ENCODE measurements at places on chromosomes 4 and X.

- DNase-seq = no peak
Observed at GRCh38 chr4:151144329-151145072, 45.1 kb downstream of the RPS3A start.

GRCh38 chrX:147850875-147851274 is 60.8 kb upstream of the FMR1 start:
- no peak for DNase-seq

DNA sequence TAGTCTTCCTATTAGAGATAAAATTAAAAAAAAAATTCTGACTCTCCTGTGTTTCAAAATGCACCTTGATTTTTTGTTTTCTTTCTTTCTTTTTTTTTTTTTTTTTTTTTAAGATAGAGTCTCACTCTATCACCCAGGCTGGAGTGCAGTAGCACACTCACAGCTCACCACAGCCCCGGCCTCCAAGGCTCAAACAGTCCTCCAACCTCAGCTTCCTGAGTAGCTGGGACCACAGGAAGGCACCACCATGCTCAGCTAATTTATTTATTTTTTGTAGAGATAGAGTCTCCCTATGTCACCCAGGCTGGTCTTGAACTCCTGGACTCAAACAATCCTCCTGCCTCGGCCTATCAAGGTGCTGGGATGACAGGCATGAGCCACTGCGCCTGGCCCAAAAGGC is 41.1 kb upstream of the TMEM184C start:
- no peak for DNase-seq

DNA sequence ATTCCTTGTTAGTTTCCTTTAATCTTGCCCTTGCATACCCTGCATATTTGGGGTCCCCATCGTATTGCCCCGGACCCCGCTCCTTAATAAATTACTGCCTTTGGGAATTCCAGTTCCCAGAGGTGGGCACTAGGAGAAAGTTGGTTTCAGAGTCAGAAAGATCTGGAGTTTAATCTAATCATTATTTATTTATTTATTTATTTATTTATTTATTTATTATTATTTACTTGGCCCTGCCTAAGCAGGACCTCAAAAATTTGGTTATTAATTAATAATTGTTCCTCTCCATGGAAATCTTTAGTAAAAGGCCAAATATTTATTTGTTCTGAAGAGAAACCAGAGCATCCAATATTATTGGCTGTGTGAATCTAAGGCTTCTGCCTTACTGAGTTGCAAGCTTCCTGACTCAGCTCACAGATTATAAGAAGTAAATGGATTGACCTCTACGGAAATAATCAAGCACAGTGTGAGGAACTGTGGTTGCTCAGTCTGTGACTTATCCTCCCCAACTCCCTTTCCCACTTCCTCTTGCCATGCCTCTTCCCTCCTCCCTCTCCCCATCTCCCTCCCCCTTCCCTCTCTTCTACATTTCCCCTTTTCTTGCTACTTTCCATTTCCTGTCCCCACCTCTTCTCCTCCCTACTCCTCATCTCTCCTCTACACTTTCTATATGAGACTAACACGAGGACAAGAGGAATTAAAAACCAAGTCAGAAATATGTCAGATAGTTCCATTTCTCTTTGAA is 61.5 kb upstream of the AP1S2 start:
- DNase-seq = peak; percentile 86

- DNase-seq = no peak
Observed at GRCh38 chr4:76610751-76611547, 175.9 kb downstream of the SHROOM3 start.

- DNase-seq = no peak
Observed at GRCh38 chrX:11064851-11065600, 46.1 kb upstream of the HCCS start.

DNA sequence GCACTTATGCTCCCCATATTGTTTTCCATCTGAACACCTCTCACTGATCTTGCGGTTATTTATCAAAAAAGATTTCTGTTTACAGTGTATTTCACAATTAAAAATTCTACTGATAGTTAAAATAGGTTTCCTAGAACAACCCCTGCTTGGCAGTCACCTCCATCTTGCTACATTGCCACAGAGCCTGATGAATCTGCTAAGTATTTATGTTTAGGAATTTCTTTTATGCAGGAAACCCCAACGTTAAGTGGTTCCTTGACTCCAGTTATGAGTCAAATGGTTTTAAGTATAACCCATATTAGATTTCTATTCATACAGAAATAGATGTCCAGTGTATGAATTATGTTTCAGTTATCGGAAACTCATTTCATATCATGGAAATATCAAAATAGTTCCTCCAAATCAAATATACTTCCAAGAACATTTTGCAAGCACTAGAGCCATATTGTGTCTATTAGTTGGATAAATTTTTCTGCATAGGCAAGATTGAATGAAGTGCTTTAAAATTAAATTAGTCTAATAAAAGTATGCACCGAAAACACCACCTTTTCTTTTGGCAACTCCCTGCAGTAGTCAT is 20.6 kb downstream of the GALNT7 start:
- DNase-seq = no peak

DNA sequence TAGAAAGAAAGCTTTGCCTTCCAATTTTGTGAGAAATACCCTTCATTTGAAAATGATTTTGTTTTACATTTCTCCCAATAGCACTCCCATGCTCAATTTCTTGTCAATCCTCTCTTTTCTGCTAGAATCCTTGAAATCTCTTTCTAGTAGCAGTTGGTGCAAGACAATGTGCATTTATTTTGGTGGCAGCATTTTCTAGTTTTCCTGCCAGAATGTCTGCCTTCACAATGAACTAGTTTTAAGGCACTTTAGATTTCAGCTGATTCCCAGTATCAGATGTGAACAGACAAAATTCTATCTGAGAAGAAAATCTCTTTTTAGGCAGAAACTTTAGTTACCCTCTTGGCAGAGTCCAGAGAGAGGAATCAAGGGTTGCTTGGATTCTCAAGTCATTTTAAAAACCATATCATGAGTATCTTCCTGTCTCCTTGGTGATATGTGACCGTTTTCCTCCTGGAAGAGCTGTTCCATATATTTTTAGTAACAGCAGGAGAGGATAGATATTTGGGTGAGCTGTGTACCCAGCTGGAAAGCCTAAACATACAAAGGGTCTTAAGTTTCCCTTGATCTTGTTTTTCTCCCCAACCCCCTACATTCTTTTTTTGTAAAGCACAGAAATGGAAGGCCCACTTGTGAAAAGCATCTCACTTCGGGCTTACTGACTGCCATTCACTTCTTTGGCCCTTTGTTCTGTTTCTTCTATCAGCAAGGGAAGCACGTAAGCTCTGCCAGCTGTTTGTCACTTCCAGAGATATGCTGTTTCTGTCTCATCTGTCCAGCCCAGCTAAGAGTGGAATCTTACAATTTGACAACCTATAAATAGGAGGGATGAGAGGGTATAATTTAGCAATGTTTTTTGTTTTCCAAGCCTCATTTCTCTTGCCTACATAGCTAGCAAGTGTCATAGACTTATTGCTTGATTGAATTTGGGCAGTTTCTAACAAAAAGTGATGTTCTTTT is 38.7 kb downstream of the TSPAN7 start:
- DNase-seq = no peak
